ENCODE measurements at places on chromosomes 16 and 17.

GRCh38 chr16:61362585-61362984 is 673.7 kb downstream of the CDH8 start:
- no peak for DNase-seq

GRCh38 chr17:82693168-82693867 is 5.2 kb downstream of the RAB40B start:
- DNase-seq: no peak

DNA sequence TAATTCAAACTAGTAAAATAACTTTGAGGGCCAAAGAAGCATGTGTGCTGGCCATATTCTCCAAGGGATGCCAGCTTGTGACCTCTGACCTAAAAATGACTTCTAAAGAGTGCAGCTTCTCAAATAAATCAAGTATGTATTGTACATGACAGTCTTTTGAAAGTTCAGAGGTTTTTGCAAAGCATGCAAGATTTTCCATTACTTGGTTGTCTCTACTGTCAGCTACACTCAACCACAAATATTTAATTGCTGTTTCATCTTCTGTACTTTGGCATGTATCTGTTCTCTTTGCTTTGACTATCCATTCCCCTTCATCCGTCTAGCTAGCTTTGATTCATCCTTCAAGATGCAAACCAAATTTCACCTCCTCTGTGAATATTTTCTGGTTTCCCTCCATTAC is 121.9 kb upstream of the HS3ST2 start:
- DNase-seq: no peak

DNA sequence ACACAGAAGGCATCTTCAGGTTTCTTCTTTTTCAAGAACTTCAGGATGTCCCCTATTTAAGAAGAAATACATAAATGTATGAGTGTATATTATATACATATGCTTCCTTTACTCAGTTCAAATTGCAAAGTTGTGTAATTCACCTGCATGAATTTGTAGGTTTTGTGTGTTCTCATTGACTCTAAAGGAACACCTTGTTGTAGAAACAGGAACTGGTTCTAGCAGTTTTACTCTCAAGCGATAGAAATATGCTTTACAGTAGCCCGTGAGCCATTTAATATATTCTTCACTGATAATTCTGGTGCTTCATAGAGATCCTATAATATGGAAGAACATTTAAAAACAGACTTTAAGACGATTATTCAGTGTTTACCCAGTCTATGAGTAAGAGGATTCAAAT is 53.3 kb upstream of the LRRC37A3 start:
- no peak for DNase-seq

- no peak for DNase-seq
Observed at GRCh38 chr17:66610361-66611133, 224.4 kb upstream of the CACNG5 start.

DNA sequence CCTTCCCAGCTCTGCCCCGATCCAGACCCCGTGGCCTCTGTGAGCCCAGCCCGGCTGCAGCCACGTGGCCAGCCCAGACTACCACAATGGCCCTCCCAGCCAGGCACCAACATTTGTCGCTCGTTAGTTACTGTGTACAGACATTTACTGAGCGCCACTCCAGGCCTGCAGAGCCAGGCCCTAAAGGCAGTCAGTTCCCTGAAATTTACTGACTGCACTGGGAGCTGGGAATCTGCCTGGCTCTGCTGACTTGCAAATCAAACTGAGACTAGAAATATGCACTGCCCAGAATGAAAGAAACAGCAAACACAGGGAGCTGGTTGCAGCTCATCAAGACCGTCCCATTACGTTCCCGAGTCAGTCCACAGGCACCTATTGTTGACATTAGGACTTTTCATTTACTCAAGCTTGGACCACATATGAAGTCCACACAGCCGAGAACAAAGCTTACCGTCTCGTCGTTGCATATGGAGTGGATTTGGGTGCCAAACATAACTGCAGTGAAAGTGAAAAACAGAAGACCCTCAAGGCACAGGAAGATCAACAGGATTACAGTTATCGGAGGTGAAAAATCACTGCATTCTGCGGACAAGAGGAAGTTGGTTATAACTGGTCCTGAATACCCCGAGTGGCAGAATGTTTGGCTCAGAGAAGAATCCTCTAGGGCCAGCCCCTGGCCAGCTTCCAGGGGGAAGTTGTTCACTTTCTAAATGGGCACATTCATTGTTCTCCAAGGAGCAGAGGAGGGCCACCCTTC is 34.5 kb downstream of the ZDHHC7 start:
- DNase-seq: no peak

DNA sequence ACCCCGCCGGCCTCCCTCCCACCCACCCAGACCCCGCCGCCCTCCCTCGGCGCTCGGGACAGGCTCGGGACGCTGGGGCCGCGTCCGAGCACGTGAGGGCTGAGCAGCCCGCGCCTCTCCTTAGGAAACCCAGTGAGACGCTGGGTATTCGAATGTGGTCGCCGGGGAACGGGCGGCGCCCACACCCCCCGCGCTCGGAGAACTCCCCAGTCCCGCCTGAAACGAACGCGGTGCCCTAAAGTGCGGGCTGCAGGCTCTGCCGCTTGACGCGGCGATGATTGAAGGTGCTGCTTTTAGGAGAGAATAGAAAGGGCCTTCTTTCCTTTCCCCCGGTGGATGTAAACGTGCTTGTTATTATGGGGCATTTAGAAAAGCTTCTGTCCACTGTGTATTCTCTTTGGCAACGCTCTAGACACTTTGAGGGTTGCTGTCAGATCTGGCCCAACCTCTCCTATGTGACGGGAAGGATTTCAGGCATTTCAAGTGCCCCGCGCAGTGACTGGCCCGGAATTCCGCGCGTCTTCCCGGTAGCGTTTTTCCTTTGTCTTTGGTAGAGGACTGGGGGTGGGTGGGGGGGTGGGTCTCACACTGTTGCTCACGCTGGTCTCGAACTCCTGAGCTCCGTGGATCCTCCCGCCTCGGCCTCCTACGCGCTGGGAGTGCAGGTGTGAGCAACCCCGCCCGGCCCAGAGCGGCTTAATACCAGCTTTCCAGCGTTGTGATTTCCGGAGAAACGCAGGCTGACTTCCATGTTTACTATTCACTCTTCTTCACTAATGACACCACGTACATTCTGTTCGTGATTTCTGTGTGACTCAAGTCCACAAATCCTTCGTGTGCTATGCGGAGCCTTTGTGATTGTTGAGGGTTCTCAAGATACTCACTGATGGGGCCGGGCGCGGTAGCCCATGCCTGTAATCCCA is 21.8 kb upstream of the FOXK2 start:
- peak; percentile 62 for DNase-seq

- no peak for DNase-seq
Observed at GRCh38 chr17:31136319-31136718, 41.5 kb downstream of the NF1 start.

DNA sequence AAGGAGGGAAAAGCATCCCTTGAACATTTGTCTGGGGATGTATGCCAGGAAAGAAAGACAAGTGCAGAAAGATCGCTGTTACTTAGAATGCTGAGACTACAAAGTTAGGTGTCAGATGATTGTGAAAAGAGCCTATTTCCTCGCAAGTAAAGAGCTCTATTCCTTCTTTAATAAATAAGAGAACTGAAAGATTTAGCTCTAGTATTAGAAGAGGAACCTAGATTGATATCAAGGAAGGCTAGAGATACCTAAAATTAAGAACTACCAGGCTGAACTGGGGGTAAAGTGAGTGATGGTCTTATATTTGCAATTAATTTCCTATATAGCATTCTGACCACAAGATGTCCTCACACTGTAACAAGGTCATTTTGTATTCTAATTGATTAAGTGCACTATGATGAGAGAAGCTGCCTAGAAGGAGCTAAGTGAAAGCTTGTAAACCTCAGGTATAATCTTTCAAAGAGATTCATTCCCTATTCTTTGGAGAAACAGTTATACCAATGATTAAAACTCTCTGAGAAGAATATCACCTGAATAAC is 62.3 kb downstream of the SSH2 start:
- no peak for DNase-seq

GRCh38 chr17:80868022-80868609 is 123.5 kb upstream of the CHMP6 start:
- DNase-seq: no peak

DNA sequence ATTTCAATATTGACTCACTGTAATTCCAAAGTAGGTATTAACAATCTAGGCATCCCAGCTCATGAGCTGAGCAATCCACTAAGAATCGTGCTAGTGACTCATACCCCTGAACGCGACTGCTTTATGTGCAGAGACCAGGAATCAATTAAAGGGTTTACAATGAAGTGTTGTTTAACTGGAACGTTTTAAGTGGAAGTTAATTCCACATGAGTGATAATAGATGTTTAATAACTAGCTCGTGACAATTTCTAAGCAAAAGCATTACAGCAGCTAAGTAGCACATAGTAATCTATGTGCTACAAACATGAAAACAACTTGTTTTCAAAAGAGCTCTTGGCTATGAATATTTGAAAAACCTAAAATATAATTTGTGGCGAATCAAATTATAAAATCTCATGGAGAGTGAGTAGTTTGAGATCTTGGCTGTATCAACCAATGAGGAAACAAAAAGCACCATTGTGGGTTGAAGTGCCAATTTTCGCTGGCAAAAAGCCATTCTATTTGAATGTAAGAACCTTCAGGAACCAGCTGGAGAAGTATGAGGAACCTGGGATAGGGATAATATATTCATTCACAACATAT is 9.4 kb downstream of the GJC1 start:
- no peak for DNase-seq

- DNase-seq: no peak
Observed at GRCh38 chr17:41520821-41521521, 2.3 kb upstream of the KRT15 start.

DNA sequence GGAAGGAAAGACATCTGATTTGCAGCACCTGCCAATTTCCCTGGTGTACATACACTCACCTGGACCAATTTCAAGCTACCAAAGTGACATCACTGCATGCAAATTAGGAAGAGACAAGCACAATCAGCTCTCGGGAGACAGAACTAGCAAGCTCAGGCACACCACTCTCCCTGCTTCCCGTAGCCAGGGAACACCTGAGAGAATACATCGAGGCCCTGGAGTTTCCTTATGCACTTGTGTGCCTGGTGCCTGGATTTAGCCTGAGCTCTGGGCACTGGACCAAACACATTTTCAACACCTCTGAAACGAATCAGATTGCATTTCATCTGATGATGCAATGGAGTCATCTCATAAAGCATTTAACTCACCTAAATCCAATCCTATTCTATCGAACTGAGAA is 110.5 kb downstream of the HS3ST2 start:
- DNase-seq: no peak

DNA sequence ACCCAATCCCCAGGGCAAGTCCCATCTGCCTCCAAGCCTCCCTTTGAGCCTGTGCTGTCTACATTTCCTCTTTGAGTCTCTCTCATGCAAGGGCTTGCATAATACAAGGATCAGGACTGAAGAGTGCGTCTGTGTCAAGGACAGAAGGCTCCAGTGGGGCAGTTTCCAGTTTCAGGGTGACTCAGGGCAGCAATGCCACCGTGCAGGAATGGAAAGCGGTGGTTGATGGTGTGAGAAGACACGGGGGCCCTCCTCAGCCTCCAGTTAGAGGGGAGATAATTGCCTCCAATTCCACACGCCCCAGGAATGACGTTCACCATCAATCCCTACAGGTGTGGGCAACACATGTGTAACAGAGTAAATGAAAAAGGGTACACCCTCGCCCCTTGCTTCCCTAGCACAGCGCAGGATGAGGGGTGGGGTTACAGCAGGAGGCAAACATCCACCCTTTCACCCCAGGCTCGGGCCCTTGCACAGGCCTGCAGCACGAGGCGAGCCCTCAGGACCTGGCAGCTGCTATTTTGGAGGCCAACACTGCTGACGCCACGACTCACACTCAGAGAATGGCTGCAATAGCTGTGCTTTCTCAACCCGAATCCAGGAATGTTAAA is 24.8 kb upstream of the SLC25A19 start:
- no peak for DNase-seq

DNA sequence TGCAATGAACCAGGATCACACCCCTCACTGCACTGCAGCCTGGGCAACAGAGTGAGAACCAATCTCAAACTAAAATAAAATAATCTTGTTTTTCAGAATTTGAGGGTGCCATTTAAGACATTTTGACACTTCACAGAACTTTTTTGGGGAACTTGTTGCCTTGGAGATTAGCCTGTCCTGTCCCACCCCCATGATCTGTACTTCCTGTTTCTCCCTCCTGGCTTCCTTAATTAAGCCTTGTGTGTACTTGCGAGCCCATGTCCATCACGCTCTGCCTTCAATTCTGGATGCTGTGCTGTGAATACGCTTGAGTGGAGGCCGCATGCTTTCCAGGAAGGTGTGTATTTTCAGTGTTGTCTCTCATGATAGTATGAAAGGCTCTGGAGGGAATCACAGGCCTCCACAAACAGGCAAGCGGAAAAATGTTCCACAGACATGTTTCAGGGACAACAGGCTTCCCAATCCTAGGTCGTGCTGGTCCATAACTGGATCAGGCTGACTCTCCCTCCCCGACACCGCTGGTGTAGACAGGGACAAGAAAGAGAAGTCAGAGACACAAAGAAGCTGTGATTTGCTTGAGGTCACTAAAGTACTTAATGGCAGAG is 56.9 kb downstream of the NOS2 start:
- no peak for DNase-seq

DNA sequence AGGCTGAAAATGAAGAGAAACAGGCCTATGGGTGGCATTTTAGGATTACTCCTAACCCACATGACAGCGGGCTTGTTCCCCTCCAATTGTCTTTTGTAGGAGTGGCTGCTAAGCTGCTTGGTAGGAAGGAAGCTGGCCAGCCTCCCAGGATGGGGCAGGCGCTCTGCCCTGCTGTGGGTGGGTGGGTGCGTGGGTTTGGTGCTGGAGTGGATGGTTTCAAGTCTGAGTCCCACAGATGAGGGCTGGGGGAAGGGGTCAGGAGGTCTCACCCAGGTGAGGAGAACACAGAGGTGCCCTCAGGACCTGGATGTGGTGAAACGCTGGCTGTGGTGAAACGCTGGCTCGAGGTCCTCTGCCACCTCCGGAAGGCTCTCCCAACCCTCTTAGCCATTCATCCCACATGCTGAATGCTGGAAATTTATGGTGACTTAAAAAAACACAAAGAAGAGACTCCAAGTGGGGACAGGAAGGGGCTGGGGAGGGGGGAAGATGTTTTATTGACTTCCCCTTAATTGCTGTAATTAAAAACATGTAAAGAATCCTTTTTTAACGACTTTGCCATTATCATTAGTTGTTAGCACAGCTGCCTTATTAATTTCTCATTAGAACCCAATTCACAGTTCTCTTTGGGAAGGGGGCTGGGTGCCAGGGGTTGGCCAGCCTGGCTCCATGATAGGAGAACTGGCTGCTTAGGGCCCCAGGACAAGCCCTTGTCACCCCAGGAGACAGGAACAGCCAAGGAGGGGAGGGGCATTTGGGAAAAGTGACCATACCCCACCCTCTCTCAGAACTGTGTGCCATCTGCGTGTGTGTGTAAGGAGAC is 153.5 kb upstream of the CDC42EP4 start:
- DNase-seq: no peak

- DNase-seq: no peak
Observed at GRCh38 chr17:13947499-13947898, 121.8 kb upstream of the COX10 start.

DNA sequence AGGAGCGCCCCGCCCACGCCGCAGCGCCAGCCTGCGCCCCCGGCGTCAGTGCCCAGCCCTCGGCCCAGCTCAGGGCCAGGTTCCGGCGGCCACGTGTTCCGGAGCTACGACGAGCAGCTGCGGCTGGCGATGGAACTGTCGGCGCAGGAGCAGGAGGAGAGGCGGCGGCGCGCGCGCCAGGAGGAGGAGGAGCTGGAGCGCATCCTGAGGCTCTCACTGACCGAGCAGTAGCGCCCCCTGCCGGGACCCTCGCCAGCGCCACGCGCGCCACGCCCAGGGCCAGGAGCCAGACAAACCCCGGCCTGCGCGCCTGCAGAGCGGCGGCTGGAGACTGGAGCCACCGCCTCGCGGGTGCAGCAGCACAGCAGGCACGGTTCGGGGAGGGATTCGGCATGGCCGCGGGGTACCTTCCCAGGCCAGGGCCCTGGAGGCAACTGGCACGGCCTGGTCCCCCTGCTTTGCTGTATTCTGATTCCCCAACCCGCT is 9.3 kb downstream of the CORO6 start:
- DNase-seq: peak; percentile 87
